Brain microvascular endothelial cell (primary cell): ENCODE measurements at places on chromosomes 11 and 22.
A peak's percentile ranks its signal among the peaks of the same experiment; 100 is the strongest.

DNA sequence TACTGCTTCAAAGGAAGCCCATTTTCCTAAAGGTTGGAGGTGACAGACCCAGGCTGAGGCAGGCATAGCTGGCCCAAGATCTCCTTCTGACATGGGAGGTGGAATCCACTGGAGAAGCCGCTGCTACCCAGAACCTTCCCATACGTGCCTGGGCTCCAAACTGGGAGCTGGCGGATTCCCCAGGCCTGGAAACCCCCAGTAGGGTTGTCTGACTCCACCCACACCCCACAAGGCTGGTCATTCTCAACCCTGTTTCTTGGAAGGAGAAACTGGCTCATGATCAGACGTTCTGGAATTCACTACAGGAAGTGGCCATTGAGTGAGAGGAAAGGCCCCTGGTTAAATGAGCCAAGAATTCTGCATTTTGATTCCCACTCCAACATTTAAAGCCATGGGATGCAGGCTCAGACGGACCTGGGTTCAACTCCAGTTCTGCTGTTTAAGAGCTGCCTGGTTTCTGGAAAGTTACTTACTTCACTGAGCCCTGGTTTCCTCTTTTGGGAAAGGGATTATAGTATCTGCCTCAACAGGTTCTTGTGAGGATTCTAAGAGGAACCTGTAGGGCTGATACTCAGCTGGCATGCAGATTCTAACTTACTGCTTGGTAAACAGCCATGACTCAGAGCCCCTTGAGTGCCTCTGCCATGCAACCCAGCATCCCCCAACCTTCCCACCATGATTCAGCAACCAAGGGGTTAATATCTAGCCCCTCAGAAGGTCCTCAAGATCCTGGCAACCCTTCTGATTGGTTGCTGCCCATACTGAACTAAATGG, 19.4 kb upstream of the TSKU start:
- peak; percentile 79 for DNase-seq

- DNase-seq, result no peak
Observed at GRCh38 chr11:115955803-115956202, 451.6 kb upstream of the CADM1 start.

- peak; percentile 20 for DNase-seq
Observed at GRCh38 chr11:132289590-132290256, 919.3 kb downstream of the NTM start.

DNA sequence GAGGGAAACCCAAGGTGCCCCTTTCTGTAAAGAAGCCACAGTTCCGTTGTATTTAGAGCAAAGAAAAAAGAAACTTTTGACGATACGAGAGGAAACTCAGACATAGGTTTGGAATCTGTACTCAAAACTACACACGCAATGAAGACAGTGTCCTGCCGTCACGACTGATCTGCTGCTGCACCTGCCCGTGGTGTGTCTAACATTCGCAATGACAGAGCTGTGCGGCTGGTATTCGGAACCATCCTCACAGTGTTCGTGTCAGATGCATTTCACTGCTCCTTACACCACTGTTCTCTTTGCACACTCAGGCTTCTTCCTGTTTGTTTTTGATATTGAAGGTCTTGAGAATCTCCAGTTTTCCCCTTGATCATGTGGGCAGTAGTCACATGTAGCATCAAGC, 84.8 kb downstream of the RTL6 start:
- no peak for DNase-seq

- DNase-seq, result no peak
Observed at GRCh38 chr11:128629516-128630106, 42.3 kb upstream of the ETS1 start.

DNA sequence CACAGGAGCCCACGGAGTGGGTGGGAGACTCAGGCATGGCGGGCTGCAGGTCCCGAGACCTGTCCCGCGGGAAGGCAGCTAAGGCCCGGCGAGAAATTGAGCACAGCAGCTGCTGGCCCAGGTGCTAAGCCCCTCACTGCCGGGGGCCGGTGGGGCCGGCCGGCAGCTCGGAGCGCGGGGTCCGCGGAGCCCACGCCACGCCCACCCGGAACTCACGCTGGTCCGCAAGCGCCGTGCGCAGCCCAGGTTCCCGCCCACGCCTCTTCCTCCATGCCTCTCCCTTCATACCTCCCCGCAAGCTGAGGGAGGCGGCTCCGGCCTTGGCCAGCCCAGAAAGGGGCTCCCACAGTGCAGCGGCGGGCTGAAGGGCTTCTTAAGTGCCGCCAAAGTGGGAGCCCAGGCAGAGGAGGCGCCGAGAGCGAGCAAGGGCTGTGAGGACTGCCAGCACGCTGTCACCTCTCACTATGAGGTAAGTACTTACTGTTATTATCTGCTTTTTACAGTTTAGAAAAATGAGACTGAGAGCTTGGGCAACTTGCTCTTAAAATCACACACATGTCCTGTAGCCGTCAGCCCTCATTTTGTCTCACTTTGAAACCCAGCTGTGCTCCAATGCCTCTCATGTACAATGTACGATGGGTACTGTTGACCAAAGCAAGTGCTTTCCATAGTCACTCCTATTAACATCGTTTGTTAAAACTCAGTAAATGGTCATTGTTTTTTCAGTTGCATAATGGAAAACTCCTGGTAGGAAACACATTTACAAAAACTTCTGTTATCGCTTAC, 12.2 kb upstream of the OR10D3 start:
- no peak for DNase-seq

DNA sequence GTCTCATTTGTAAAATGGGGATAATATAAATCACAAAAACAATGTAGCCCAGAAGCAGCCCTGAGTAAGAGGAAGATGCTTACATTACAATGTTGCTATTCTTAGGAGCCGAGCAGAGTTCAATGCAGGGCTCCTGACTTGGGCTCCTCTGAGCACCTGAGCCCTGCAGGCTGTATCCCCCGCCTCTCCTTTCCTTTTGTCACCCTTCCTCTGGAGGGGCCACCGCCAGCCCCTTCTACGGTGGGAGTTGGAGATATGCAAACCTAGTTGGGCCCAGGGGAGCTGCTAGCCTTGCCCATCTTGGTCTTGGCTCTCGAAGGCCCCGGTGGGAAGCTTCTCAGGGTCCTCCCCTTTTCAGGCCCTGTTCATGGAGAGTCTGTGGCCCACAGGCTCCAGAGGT, 8.4 kb upstream of the CSNK1E start:
- DNase-seq, result no peak

GRCh38 chr11:129610125-129610524, 205.5 kb upstream of the TMEM45B start:
- no peak for DNase-seq

- DNase-seq, result no peak
Observed at GRCh38 chr11:10486161-10486840, 31.2 kb downstream of the AMPD3 start.

DNA sequence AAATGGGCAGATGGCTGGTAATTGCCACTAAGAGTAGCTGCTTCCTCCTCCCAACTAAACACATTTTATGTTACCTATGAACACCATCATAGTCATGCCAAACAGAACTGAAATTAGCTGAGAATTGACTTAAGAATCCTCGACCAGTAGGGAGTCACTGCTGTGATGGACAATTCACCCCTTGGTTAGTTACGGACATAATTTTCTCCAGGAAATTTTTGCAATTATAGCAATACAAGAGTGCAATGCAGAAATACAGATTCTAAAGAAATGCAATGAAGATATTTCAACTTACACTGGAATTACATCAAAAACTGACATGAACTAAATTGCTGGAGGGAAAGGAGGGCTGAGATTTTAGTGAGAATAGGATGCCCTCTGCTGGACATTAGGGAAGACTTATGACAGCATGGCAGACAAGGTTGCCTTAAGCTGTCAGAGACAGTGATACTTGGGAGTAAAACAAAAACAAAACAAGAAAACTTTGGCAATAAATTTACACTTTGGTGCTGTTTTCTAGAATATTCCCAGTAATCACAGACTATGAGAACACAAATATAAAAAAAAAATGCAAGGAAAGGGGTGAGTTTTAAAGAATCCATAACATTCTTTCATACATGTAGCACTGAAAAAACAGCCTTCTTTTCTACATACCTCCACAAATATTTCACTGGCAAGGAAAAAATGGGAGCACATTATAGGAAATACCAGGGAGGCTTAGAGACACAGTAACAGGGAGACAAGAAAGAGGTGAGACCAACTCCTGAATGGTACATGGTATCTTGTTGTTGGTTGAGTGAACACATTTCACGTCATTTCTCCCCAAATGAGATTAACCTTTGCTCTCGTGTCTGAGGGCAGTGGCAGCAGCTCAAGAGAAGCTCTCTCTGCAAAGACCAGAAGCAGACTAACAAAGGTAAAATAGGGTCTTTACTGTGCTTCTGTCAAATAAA, 11.2 kb upstream of the PPP2R1B start:
- DNase-seq, result peak; percentile 57

DNA sequence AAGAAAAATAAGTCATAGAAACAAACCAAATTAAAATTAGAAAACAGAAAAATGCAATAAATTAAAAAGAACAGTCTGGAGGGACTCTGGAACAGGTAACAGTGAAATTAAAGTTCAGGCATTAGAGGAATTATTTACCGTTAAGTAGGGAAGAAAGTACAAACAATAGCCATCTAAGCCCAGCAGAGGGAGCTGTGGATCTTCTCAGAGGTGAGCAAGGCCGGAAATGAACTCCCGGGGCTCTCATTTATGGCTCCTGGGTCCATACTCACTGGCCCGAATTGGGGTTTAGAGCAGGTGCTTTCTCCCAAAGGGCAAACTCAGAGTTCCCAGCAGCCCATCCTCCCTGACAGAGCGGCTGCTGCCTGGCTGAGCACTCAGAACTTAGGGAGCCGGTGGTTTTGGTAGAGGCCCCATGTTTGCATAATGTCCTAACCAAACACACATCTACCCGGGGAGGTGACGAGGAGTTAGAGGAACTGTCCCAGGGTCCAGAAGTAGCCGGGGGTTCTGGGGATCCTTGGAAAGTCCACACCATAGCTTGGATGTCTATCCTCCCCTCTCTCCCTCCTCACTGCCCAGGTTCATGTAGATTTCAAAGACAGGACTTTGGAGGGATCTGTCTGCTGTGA, 87.8 kb upstream of the VPREB1 start:
- DNase-seq, result peak; percentile 62

DNA sequence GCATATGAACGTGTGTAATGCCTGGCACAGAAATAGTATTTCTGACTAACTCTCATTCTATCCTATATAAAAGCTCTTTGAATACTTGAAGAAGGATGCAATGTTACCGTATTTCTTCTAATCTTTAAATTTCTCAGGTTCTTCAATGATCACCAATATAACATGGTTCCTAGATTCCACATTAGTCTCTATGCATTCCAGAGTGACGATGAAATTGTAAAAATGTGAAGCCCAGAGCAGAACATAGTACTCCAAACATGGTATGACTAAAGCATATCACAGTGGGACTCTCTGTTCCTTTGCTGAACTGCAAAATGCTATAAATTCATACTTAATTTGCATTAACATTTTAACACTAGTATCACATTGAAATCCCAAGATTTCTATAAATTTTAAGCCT, 877.6 kb upstream of the CHORDC1 start:
- DNase-seq, result no peak

DNA sequence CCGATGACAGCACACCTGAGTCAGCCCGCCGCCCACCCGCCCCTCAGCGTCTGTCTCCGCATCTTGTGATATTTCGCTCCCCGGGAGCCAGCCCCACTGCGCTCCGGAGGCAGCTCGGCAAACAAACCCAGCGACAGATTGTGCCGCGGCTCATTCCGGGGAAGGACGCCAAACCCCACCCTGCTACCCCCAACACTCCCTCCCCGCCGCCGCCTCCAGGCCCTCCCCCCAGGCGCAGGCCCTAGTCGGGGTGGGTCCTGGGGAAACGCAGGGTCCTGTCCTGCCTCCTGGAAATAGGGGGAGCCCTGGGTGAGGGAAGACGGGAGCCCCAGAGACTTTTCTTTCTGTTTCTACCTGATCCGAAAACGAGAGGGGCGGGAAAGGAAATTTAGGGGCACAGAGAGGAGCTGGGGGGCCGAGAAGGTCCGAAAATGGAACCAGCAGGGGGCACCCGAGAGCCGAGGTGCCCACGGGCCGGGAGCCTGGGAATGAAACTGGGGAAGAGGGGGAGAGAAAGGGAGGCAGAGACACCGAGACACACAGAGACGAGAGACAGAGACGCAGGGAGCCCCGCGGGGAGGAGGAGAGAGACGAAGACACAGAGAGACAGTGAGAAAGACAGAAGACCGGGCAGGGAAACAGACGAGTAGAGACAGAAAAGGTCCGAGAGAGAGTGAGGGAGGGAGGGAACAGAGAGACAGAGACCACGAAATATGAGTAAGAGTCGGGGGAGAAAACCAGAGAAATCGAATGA, 1.7 kb upstream of the RTN4RL2 start:
- DNase-seq, result peak; percentile 2

DNA sequence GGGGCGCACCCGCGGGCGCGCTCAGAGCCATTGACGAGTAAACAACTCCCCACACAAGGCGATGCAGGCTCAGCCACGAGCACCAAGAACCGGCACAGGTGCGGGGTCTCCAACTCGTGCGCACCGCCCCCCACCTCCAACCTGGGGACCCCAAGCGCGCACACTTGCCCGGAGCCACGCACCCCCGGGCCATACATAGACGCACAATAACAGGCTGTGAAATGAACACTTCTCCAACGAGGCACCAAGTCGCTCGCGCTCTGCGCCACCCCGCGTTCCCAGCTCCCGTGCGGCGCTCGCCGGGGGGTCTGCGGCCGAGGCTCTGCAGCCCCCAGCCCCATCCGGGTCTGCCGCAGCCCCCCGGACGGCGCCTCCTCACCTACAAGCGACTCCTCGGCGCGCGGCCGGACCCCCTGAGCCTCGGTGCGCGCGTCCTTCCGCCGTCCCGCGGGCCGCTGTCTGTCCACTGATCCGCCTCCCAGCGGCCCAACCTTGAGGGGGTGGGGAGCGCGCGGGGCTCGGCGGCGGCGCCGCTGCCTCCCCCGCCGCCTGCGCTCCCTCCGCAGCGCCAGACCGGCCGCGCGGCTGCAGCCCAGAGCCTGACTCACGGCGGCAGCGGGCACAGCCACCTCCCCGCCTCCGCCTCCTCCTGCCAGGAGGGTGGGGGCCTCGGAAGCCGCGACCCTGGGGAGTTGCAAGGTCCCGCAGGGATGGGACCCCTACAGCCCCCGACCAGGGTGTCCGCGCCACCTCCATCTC, 1.6 kb downstream of the IFITM10 start:
- DNase-seq, result no peak

DNA sequence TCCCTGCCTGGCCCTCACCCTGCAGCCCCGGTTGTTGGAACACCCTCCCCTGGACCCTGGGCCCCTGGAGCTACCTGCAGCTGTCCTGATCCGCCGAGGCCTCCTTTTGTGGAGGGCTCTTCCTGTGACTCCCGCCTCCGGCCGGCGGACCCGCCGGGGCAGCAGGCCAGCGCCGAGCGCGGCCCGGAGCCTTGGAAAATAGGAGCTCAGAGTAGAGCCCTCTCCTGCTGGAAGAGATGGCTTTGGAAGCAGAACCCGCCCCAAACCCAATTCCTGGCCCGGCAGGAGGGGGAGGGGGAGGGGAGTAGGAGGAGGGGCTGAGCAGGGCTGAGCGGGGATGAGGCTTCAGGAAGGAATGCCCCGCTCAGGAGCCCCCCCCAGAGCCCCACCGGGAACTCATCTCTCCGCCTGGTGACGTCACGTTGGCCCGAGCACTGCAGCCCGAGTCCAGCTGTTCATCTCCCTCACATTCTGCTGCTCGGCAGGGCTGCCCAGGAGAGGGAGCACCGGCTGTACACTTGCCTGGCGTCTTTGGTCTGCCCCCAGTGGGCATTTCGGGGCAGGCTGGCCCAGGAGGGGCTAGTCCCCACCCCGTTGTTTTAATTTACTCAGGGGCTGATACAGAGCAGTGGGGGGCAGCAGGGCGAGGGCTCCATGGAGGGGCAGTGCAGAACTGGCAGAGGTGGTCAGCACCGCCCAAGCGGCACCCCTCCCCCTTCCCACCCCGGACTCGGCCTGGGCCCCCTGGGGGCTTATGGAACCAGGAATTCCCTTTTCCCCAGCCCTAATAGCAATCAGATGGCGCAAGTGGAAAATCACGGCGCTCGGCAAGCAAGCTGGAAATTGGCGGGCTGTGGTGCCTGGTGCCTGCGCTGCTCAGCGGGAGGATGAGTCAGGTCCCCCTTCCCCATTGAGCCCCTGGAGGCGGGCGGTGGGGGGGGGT, at the start of gene MRGPRF:
Gene MRGPRF (minus strand): TSS at position 238 of the 943 bp plus-strand sequence. CDS start 3,345 bp downstream, outside the sequence.
- DNase-seq, result peak; percentile 20
